ENCODE measurements at places on chromosomes 2 and 18.

GRCh38 chr2:174074831-174075230 lies 109.7 kb upstream of the SP3 start:
- DNase-seq, result no peak

DNA sequence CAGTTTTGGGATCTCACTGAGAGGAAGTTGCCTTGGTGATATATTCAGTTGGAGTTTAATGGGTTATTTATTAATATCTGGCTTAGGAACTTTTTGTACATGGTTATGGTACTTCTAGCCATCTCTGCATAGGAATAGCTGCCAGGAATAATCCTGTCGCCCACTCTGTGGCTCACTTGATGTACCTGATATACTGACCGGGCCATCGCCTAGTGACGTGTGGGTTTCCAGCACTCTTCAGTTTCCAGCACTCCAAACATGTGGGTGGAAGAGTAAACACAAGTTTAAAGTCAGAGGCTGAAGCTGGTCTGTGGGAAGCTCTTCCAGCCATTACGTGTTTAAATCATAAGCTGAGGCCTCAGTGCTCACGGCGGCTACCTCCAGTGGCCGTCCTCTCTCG lies 44.3 kb upstream of the AGAP1 start:
- no peak for DNase-seq

GRCh38 chr18:11880586-11881304 lies 27.4 kb downstream of the MPPE1 start:
- DNase-seq, result no peak

GRCh38 chr2:1450915-1451314 lies 37.7 kb downstream of the TPO start:
- DNase-seq, result no peak

GRCh38 chr18:21448299-21448698 lies 152.2 kb downstream of the ESCO1 start:
- DNase-seq, result peak; percentile 16

All from suppressor macrophage treated with lipopolysaccharide for 4 hours (primary cell).